ENCODE measurements at places on chromosomes 1 and 21.

GRCh38 chr1:16293538-16293937 lies 56.6 kb upstream of the CPLANE2 start:
- H3K36me3 ChIP-seq: peaks cover 38% of the 10 kb centered on the region
- H3K27me3 ChIP-seq: no peaks in the 10 kb centered on the region
- H3K4me3 ChIP-seq: no peak overlapping the region
- H3K27ac ChIP-seq: peak overlapping the region; percentile 25
- H3K4me1 ChIP-seq: no peaks in the 10 kb centered on the region

GRCh38 chr1:45221716-45222115 lies 15.3 kb upstream of the ZSWIM5 start:
- no peaks in the 10 kb centered on the region for H3K4me1 ChIP-seq
- no peak for DNase-seq
- H3K27me3 ChIP-seq: no peaks in the 10 kb centered on the region
- no peaks in the 10 kb centered on the region for H3K36me3 ChIP-seq

GRCh38 chr1:40853885-40854170 lies 8.3 kb downstream of the CITED4 start:
- H3K27me3 ChIP-seq: peaks cover 42% of the 10 kb centered on the region
- H3K27ac ChIP-seq: no peak overlapping the region
- no peak overlapping the region for H3K4me3 ChIP-seq
- H3K36me3 ChIP-seq: no peaks in the 10 kb centered on the region

- no peak overlapping the region for H3K4me3 ChIP-seq
- H3K27me3 ChIP-seq: peaks cover 11% of the 10 kb centered on the region
- H3K27ac ChIP-seq: no peak overlapping the region
- H3K36me3 ChIP-seq: no peaks in the 10 kb centered on the region
- DNase-seq: no peak
- peaks cover 9% of the 10 kb centered on the region for H3K4me1 ChIP-seq
Observed at GRCh38 chr1:39132505-39133339, 71.8 kb upstream of the MACF1 start.

- DNase-seq: no peak
- no peaks in the 10 kb centered on the region for H3K36me3 ChIP-seq
- no peaks in the 10 kb centered on the region for H3K4me1 ChIP-seq
- H3K27ac ChIP-seq: no peak overlapping the region
Observed at GRCh38 chr1:182350839-182351238, 40.8 kb downstream of the GLUL start.

All from activated naive CD4-positive, alpha-beta T cell treated with anti-CD3 and anti-CD28 coated beads, Interleukin-2, amount 10 ng/mL, durations not matched to agents 7 days and 5 days (primary cell).